ENCODE measurements at places on chromosomes 5 and 9.

DNA sequence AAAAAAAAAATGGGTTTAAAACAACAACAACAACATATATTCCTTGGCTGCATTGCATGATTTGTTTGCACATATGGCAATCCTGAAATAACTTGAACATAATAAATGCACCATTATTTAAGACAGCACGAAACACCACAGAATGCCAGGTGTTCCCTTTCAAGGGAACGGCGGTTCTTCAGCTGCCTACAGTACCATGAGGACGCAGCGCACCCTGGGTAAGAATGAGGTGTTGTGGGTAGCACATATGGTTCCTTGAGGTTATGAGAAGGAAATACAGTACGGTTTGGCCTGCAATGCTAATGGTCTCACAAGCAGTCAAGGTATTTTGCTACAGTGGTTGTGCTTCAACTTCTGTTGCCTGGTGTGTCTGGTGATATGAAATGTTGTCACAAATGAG, 174.8 kb downstream of the SLC12A2 start:
- DNase-seq, result no peak

DNA sequence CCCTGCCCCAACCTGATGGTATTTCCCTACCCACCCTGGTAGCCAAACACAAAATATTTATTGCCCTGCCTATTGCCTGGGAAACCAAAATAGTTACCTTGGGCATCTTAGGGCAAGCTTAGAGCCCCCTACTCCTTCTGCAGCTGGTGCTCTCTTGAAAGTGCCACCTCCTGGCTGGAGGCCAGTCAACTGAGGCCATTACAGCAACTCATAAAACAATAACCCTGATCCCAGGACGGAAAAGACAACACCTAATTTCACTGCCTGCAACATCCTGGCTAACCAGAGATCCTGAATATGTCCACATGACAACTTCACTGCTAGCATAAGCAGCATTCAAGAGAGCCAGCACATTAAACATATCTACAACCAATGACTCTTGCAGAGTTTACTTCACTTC, 38.7 kb downstream of the MTAP start:
- DNase-seq, result no peak

GRCh38 chr9:1042466-1042865, 7.7 kb upstream of the DMRT2 start:
- peak; percentile 81 for DNase-seq

DNA sequence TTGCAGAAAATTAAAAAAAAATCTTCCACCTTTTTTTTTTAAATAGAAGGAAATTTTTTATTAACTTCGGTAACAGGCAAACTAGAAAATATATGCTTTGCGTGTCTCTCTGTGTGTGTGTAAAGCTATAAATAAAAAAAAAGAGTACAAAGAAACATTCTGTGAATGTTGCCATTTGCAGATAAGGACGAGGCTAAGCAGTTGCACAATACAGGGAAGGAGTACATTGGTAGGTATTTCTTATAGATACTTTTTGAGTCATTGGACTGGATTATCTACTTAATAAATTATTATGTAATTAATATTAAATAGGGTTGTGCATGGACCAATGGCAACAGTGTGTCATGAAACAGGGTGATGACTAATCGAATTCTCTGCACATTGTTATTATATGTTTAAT, 102.4 kb downstream of the CAMK4 start:
- no peak for DNase-seq

- DNase-seq, result no peak
Measured at GRCh38 chr5:20536813-20537212, 548.8 kb upstream of the CDH18 start.

- DNase-seq, result no peak
Measured at GRCh38 chr5:17228821-17229291, 11.4 kb downstream of the BASP1 start.

GRCh38 chr5:135710045-135710675, 124.3 kb upstream of the SLC25A48 start:
- no peak for DNase-seq

All from right kidney (tissue), 9 donors.